ENCODE measurements at places on chromosomes 11 and 22. TPM values are rescaled to one million over a fixed set of nuclear protein-coding genes. Genes with fewer than 3 reads are reported as not detected.

MRE11 gene
- total RNA-seq = 51.9 TPM

ALX4 gene
- 11.8 TPM for total RNA-seq

KRTAP5-10 gene
- total RNA-seq = not detected

MRGPRD gene
- total RNA-seq = not detected

GUCY1A2 gene
- 55.1 TPM for total RNA-seq

DYNC2H1 gene
- 69.3 TPM for total RNA-seq

OR8G5 gene
- not detected for total RNA-seq

CRYBB3 gene
- total RNA-seq = 325 TPM

TRPC6 gene
- total RNA-seq = 11.6 TPM

RIMBP3B gene
- total RNA-seq = 0.60 TPM

ZNF214 gene
- total RNA-seq = 18.0 TPM

SLC22A12 gene
- not detected for total RNA-seq

BIRC3 gene
- total RNA-seq = 4.1 TPM

APOL3 gene
- 11.4 TPM for total RNA-seq

ANO3 gene
- total RNA-seq = 0.99 TPM

RFPL2 gene
- total RNA-seq = not detected

VPREB1 gene
- total RNA-seq = 0.66 TPM

C22orf42 gene
- not detected for total RNA-seq
